NCI-H774 (cell line): ENCODE measurements at places on chromosomes 7 and 10.

DNA sequence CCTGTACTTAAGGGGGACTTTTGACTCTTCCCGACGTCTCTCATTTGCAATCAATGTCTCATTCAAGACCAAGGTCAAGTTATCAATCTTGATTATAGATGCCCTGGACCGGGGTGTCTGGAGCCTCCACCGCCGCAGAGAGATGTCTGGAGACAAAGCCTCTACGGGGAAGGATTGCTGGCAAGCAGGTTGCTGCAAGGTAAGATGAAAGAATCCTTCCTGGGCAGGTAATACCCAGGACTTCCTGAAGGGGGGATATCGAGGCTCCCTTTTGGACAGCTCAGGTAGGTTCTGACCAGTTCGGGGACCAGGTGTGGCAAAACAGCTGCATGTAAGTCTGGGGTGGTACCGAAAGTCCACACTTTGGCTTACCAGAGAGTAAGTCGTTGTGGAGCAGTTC lies 12.5 kb upstream of the CUX1 start:
- peak; percentile 22 for DNase-seq

DNA sequence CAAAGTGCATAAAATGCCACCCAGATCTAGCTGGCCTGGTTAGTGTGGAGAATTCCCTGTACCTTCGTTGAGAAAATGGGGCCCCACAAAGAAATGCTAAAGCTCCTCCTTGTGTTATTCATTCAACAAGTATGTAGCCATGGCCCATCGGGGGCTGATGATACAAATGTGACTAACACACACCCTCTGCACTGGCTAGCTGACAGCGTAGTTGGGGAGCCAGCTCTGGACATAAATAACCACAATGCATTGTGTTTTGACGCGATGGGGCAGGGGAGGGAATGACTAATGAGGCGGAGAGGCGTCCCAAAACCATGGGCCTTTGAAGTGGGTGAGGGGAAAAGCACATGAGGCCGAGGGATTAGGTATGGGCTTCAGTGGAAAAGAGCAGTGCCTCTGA lies 28.2 kb upstream of the ASL start:
- no peak for DNase-seq

- DNase-seq, result no peak
These were observed 17.0 kb upstream of the TRIM8 start for GRCh38 chr10:102627291-102627735.

DNA sequence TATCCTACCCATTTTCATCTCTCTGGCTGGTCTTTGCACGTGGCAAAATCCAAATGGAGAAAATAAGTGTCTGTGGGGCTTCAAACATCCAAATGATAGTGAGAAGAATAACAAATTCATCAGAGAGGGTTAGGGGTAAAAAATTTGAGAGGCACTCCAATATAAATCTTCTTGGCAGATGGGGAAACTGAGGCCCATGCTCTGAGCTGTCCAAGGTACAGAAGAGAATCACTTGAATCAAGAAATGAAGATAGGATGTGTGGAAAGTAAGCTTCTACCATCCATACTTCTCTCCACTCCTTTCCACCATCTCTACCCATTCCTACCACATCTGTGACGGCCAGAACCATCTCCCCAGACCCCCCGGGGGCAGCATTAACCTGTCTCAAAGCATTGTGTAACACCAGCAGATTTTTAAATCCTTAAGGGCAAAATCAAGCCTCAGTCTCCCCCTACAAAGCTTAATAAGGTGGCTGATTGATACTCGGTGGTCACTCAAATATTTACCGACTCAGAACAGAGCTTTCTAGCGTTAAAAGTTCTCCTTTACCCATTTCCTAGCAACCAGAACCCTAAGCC lies 818 bp downstream of the GOT1 start:
- no peak for DNase-seq

- DNase-seq, result no peak
These were observed 13.1 kb downstream of the PIP4K2A start for GRCh38 chr10:22701132-22701826.

DNA sequence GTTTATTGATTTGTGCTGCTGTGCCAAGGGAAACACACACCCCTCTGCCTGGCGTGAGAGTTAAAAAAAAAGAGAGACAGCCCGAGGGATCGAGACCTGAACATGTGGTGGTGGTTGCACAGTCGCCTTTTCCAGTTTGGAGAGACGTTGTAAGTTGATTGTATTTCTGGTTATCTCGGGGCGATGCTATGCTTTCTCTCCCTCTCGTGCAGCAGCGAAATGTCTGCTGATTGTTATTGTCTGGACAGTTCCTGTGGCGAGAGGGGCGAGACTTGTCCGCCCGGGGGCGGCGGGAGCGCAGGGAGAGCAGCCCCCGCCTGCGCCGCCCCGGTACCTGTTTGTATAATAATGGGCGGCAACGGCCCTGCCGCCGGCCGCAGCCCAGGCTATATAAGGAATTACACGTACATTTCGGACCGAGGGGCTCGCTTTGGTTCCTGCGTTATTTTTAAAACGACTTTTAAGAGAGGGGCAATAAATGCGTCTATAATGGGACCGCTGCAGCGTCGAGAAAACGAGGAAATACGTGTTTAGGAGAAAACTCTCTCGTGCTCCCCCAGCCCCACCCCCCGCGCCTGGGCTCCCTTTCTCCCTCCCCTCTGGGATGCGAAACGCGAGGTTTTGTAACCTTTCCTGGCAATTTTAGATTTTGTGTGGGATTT lies 1.7 kb downstream of the ZEB1 start:
- peak; percentile 52 for DNase-seq

DNA sequence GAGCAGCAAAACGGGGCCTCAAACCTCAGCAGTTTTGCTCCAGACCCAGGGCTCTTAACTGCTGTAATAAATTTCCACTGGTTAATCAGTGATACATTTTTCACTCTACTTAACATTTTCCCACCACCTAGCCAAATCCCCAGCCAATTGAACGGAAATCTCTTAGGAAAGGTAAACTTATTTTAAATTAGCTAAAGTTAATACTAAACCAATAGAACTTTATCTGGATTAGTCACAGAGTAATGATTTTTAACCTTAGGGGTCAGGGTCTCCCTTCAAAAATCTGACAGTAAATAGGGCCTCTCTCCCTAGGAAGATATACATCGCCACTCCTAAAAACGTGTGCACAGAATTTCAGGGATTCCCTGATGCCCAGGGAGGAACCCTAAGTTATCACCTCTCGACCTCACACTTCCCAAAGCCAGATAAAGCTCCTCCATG lies 87.4 kb upstream of the KMT2E start:
- no peak for DNase-seq

DNA sequence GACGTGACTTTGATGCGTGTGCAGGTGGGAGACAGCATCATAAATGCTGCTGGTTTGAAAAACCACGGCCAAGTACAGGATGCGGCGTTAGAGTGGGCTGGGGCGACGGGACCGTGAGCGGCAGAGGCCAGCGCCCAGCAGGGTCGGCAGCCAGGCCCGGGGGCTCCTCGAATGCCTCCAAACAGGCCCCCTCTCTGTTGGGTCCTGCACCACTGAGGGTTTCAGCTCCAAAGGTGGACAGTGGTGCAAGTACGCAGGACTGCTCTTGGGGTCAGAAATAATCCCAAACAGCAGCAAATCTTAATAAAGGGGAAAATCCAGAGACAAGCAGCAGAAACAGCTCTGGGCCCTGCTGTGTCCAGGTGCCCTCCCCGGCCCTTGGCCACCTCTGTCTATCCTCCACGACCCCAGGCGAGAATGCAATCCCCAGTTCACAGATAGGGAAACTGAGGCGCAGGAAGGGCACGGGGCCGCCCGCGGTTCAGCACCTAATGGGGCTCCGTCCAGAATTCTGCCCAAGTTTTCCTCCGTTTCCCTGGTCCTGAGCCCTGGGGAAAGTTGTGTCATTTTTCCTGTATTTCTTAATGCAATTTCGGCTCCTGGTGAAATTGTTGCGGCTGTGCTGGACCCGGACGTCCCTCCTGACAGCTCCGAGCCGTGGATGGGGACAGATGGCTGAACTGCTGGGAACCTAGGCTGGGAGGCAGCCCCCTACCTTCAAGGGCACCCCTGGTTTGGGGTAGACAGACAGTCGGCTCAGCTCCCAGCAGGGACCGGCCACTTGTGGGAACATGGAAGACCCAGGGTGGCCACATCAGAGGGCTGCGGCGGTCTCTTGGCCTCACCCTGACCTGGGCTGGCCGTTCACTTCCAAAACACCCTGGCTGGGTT lies 97.4 kb downstream of the FOXL3 start:
- no peak for DNase-seq

GRCh38 chr7:135773464-135773863 lies 24.9 kb upstream of the FAM180A start:
- peak; percentile 89 for DNase-seq

GRCh38 chr7:28973591-28973990 lies 15.5 kb upstream of the TRIL start:
- no peak for DNase-seq

GRCh38 chr7:107993891-107994291 lies 9.1 kb downstream of the LAMB1 start:
- DNase-seq, result no peak

- peak; percentile 28 for DNase-seq
These were observed 182.6 kb downstream of the REEP3 start for GRCh38 chr10:63703740-63704345.

- no peak for DNase-seq
These were observed 108.7 kb downstream of the LARP4B start for GRCh38 chr10:822661-823367.

DNA sequence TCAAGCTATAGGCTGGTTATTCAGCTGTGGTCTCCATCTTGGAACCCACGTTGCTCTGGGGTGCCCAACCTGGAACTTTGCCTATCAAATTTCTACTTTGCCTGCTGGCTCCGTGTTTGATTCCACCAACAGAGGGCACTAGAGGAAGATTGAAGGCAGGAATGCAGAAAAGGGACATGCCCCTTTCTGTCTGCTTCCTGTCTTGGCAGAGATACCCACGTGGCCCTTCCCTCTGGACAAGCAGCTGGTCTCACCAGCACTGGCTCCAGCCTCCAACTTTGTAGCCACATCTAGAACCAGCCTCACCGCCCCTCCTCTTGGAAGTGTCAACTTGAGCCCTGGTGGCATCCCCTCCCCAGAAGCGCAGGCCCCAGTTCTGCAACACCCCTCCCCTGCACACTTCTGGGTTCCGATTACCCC lies 52.1 kb upstream of the ZNF438 start:
- DNase-seq, result peak; percentile 27

- DNase-seq, result no peak
These were observed 60.2 kb upstream of the DDC start for GRCh38 chr7:50625360-50625759.

DNA sequence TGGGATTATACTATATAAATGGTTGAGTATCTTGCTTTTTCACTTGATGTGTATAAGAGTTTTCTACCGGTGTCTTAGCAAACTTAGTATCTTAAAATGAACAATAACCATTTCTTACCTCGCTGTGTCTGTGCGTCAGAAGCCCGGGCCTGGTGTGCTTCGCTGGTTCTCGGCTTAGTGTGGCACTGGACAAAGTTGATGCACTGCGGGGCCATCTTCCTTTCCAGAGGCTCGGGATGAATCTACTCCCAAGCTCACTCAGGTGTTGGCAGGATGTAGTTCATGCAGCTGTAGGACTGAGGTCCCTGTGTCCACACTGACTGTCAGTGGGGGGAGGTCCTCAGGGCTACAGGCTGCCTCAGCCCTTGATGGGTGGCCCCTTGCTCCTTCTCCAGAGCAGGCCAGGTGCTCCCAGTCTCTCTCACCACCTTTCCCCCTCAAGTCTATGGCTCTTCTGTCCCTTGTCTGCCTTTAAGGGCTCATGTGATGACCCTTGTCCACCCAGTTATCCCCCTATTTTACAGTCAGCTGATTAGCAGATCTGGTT lies 227.8 kb downstream of the GLRX3 start:
- no peak for DNase-seq

GRCh38 chr7:31059551-31059950 lies 7.4 kb downstream of the ADCYAP1R1 start:
- DNase-seq, result no peak

DNA sequence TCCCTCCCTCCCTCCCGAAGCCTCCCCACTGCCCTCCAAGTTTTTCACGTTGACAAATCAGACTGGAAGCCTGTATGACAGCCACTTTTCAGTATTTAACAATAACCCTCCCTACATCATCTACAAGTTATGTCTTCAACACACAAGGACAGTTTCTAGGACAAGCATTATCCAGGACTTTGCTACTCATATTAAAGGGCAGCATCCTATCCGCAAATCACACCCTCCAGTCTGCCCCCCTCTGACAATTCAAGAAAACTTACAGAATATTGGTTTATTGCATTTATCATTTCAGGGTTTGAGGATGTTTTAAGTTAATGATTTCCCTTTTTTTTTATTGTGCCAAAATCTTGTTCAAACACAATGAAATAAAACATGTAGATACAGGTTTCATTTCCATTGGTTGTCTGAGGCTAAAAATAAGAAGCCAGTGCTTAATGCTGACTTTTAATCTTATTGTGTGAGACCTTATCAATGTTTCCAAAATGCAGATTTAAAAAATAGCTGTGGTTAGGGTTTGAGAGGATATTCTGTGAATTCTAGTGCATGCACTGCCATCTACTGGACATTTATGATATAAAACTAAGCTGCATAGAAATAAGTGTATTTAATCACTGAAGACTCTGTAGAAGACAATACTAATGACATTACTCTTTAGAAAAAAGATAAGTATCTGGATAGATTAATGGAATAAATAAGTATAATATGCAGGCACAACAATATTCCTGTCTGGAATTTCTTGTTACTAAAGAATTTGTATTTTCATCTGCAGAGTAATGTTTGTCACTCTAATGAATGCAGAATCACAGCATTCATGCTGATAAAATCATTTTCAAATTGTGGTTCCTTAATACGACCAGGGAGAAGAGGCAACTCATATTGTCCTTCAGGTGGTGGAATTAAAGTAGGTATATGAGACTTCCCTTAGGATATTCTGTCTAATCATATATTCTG lies 64.1 kb downstream of the CAV1 start:
- peak; percentile 40 for DNase-seq

GRCh38 chr7:43834463-43835251 lies 34.7 kb downstream of the MRPS24 start:
- DNase-seq, result no peak

DNA sequence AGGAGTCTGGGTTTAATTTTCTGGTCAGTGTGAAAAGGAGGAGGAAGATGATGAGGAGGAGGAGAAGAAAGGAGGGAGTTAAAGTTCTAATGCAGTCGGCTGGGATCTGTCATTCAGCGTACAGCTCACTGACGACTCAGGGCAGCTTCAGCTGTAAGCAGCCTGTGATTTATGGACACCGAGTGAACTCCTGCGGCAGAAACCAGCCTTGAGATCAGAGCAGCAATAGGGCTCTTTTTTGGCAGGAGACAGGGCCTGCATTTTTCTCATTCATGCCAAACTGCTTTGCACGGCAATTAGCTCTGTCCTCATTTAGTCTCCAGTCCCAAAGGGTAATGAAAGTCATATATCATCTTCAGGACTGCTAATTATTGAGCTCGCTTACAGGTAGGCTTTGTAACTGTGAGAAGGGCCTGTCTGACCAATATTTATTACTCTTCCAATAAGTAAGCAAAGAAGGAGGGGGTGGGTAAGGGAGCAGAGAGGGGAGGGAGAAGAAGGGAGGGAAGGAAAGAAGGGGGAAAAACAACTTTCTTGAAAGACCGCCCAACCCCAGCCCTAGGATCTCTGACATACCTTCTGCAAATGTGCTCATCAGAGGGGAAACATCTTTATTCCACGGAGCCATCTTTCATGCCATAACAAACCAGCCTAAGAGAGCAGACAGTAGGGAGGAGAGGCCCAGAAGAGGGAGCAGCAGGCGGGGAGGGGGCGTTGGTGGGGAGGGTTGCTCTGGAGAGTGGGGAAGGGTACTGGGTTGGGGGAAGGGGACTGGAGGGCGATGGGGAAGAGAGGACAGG lies 48.1 kb upstream of the COMTD1 start:
- DNase-seq, result peak; percentile 42

GRCh38 chr10:93601146-93601773 lies at the start of gene RBP4:
Gene RBP4, minus strand, starts transcription at chr10:93601235. Its CDS starts 207 bp downstream, at chr10:93601028.
- DNase-seq, result no peak
